Chondrocyte (in vitro differentiated cells): ENCODE measurements at places on chromosomes 2 and 18.

- peaks cover 15% of the 10 kb centered on the region for H3K36me3 ChIP-seq
- peak overlapping the region; percentile 91 for H3K27ac ChIP-seq
- H3K4me1 ChIP-seq: peaks cover 51% of the 10 kb centered on the region
- peak overlapping the region; percentile 29 for H3K4me3 ChIP-seq
Observed at GRCh38 chr18:7812431-7813063, 245.4 kb downstream of the PTPRM start.

DNA sequence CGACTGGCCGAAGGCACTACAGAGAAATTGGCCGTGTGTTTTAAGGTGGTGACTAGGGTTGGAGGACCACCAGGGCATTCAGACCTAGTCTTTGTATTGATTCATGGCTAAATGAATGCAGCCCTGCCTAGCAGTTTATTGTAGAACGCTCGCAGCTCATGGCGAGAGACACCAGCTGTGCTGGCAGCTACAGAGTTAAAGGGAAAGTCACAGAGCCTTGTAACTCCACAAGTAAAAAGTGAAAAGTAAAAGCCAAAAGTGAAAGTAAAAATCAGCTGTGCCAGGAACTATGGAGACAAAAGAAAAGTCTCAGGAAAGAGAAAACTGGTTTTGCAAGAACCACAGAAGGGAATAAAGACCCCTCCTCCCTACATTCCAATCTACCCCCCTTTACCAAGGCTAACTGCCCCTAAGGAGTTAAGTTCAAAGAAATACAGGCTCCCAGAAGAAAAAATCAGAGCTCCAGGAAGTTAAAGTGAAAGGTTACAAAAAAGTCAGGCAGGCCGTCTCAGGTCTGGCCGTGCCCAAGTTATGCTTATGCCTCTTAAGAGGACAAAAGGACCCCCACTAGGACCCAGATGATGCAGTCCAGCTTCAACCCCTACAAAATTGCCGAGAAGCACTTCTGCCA is 46.4 kb upstream of the SELENOI start:
- H3K27ac ChIP-seq: no peak overlapping the region
- no peaks in the 10 kb centered on the region for H3K4me1 ChIP-seq
- DNase-seq: no peak

GRCh38 chr2:231965102-231965501 is 3.6 kb downstream of the DIS3L2 start:
- no peak overlapping the region for H3K27ac ChIP-seq
- H3K4me1 ChIP-seq: peaks cover 20% of the 10 kb centered on the region
- no peak for DNase-seq
- no peak overlapping the region for H3K4me3 ChIP-seq

DNA sequence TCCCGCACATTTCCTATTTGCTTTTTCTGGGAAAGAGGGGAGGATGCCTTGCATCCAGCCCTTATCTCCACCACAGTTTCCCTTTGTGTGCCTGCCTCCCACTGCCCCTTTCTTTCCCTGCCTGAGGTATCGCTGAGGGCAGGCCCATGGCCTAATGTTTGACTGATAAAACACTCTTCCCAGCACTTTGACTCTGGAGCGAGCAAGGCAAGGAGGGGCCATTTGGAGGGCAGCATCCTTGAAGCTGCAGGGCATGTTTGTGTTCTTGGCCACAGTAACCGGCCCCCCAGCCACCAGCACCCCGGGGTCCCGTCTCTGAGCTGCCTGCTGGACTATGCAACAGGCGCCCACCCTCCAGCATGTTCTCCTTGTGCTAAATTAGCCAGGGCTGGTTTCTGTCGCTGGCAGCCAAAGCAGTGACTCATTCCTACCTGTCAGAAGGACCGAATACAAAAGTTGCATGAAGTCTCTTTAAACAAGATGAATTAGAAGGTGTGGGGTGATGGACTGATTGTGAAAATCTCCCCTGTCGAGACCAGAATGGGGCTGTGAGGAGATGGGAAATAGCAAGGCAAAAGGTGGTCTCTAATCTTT is 50.7 kb downstream of the BCL2L11 start:
- no peaks in the 10 kb centered on the region for H3K36me3 ChIP-seq
- DNase-seq: no peak
- peaks cover 3% of the 10 kb centered on the region for H3K27me3 ChIP-seq
- H3K4me3 ChIP-seq: no peak overlapping the region
